ENCODE measurements at places on chromosomes 7 and 10.

DNA sequence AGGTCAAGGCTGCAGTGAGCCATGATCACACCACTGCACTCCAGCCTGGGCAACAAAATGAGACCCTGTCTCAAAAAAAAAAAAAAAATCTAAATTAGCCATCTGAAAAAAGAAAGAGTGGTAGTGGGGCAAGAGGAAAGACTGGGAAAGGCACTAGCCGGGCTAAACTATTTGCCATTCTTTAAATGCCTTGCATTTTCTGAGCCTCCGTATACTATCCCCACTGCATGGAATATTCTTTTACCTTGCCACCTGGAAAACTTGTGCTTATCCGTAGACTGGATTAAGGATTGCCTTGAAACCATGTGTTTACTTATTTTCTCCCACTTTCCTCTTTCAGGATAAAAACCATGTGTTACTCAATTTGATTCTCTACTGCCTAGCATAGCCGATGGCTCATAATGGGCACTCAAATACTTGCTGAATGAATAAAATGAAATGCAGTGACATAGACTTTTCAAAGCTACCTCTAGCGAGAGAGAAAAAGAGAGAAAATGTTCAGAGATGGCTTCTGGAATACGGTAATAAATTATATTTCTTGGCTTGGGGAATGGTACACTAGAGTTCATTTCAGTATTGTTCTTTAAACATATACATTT lies 30.6 kb downstream of the HYCC1 start:
- peak; percentile 25 for DNase-seq

DNA sequence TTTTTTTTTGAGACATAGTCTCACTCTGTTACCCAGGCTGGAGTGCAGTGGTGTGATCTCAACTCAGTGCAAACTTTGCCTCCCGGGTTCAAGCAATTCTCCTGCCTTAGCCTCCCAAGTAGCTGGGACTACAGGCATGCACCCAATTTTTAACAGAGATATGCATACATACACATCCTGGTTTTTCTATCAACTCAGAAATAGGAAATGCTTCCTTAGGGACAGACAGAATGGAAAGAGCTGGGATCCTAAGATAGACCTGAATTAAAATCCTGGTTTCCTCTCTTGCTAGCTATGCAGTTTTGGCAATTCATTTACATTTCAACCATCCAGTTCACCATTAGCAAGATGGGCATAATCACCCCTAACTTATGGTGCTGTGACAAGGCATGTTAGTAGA lies 347.5 kb downstream of the GPAM start:
- no peak for DNase-seq

DNA sequence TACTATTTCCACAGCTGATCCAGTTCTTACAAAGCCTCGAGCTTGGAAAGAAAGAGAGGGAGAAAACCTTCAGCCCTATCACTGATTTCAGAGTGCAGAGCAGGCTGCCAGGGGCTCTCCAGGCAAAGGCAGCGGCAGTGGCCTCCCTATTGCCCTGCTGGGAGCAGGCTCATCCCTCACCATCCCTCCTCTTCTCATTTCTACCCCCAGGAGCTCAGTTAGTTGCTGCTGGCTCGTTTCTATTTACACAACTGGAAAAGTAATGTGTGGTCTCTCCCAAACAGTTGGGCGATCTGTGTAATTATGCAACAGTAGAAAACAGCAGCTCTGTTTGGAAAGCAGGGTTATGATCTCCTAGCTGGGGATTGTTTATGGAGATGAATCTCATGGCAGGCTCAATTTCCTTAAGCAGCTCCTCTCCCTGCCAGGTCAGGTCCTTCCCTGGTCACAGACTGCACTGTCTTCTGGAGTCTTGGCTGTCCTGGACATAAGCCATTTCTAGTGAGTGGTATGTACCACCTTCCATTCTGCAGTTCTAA lies 28.7 kb upstream of the TNS3 start:
- DNase-seq = peak; percentile 77

DNA sequence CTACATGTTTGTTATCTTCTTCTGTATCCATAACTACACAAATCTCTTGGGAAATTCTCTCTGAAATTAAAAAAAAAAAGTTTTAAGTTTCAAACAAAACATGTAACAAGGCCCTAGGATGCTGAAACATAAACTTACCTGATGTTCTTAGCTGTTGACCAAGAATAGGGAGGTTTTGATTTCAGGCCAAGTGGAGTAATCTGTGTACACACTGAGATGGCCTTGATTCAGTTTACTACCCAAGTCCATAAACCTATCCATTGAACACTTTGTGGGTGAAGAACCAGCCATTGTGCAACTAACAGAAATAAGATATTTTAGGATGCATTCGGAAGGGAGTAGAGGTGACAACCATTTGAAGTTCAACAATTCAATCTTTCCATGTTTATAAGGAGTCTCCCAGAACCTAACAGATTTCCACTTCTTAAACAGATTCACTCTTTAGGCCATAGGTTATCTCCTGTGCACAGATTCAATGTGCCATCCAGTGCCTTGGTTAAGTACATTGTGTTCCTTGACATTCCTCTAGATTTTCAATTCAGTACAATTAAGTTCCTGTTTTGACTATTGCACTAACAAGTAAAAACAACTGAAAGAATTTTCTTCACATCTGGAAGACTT lies 143.1 kb downstream of the CRPPA start:
- DNase-seq = no peak

DNA sequence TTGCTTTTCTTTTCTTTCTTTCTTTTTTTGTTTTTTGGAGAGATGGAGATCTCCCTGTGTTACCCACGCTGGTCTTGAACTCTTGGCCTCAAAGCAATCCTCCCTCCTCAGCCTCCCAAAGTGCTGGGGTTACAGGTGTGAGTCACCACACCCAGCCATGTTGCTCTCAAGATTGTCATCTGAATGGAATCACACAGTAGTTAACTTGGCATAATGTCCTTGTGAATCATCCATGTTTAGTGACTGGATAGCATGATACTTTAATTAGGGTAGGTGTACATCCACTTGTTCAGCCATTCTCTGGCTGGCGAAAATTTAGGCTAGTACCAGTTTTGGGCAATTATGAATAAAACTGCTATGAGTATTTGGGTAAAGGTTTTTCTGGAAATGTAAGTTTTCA lies 15.4 kb upstream of the GRB10 start:
- DNase-seq = no peak

DNA sequence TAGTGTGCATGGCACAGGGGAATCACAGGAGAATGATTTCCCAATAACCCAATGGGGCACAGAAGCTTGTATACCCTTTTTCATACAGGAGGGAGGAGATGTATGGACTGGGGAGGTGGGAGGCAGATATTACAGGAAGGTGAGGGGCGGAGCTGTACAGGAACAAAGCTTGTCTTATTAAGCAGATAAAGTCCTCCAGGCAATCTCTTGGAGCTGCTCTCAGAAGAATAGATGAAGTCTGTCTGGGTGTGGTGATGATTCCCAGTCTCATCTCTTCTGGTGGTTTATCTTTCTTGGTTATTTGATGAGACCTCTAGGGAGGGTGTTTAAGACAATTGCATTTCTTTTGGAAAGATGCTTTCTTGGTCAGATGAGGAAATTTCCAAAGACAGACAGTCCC lies 25.1 kb upstream of the CPA5 start:
- DNase-seq = no peak

GRCh38 chr7:25638590-25639244 lies 410.4 kb upstream of the NPVF start:
- DNase-seq = no peak

DNA sequence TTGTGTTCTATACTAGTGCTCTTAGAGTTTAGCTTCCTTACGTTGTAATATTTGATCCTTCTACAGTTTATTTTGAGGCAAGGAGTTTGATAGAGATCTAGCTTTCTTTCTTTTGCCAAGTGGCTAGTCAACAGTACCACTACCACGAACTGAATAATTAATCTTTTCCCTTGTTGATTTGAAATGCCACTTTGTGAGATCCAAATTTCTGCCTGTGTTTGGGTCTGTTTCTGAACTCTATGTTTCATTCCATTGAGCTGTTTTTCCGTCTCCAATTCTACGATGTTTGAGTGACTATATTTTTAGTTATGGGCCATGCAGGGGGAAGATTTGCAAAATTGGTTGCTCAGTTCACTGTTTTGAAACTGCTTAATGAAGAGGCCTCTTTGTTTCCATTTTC lies 134.7 kb downstream of the KIAA1217 start:
- peak; percentile 28 for DNase-seq

GRCh38 chr7:140213684-140214074 lies 36.9 kb upstream of the KDM7A start:
- no peak for DNase-seq

DNA sequence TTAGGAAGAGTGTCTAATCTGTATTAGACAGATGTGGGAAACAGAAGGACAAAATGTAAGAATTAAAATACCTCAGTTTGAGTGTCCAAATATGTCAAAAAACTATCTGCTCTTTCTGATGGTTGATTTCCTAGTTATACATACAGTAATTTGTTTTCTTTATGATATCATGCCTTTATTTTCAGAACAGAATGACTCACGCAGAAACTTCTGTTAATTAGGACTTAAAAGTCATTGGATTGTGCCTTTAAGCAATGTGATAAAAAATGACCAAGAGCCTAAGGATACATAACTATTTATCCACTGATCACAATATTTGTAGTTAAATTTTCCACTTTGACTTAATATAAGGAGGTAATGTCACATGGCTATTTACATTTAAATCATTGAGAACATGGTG lies 206.7 kb upstream of the PTPRZ1 start:
- no peak for DNase-seq

GRCh38 chr10:131944412-131944811 lies 37.3 kb downstream of the BNIP3 start:
- DNase-seq = no peak

DNA sequence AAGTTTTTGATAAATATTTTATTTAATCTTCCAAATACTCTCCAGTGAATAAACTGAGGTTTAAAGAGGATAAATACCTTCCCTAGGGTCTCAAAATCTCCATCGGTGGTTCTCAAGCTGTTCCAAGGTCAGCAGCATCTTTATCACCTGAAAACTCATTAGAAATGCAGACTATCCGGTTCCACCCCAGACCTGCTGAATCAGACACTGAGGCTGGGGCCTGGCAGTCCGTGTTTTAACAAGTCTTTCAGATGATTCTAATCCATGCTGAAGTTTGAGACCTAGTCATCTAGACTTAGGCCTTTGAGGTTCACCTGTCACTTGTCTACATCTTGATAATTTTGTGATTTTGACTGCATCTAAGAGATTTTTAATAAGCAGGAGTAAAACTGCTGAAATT lies 37.5 kb downstream of the PLEKHA8 start:
- no peak for DNase-seq

DNA sequence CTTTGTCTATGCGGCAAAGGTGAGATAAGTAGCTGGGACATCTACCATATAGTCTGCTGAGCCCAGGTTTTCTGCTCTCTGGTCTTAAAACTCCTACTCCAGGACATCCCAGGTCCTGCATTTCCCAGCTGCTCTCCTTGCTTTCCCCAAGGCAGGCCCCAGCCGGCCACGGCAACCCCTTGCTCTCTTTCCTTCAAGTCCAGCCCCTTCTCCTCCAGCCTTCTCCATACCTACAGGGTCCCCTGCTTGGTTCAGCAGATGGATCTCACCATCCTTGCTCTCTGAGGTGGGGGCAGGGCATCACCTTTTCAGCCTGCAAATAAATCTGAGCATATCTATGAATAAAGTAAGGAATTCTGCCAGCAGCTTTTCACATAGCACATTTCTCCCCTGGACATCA lies 8.7 kb downstream of the GIMAP5 start:
- DNase-seq = no peak

DNA sequence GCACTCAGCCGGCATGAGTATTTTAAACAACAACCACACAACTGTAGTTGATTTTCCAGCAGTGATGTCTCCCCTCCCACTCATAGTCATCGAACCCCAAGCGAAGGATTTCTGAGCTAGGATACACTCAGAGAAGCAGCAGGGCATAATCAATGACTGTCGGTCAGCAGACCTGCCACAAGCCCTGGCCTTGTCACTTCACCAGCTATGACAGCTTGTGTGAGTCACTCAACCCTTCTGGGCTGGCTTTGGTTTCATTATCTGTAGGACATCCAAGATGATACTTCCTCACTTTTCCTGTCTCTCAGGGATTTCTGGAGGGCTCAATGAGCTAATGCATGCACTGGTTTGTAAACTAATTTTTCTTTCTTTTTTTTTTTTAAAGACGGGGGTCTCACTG lies 22.0 kb upstream of the UBE3C start:
- no peak for DNase-seq

- no peak for DNase-seq
Measured at GRCh38 chr7:145378197-145378596, 542.3 kb upstream of the TPK1 start.

- DNase-seq = no peak
Measured at GRCh38 chr7:41445946-41446345, 256.9 kb downstream of the INHBA start.

GRCh38 chr7:45163692-45164052 lies 6.1 kb downstream of the RAMP3 start:
- no peak for DNase-seq

GRCh38 chr10:117552156-117552631 lies 9.6 kb downstream of the EMX2 start:
- peak; percentile 33 for DNase-seq

DNA sequence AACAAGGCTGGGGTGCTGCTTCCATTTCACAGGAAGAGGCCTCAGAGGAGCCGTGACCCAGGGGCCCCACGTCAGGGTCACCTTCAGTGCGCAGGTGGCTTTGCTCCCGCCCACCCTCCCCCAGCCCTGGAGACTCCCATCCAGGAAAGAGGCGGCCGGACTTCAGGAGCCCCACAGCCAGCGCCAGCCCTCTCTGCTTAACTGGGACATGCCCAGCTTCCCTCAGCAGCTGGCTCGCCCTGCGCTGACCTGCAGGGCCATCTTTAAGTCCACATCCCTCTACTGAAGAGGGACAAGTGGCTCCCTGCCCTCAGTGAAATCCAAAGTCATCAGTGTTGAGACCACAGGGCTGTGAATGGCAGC lies 141.9 kb upstream of the PPP2R2D start:
- DNase-seq = no peak

DNA sequence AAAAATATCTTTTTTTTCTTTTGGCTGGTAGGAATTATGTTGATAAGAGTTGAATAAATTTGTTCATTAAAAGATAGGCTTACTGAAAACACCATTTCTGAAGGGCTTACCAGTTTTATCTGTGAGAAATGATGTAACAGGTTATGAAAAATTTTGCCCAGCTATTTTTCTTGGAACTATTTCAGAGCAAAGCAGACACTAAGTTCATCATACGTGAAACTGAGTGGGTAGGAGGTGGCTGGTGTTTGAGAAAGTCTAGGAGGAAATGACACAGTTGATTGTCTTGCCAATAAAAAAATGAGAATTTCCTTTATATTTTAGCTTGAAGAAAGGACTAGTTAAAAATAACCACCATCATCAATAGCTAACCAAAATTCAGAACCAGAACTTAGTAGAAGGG lies 6.2 kb upstream of the MRC1 start:
- peak; percentile 18 for DNase-seq

GRCh38 chr10:94036766-94037033 lies 43.0 kb downstream of the PLCE1 start:
- no peak for DNase-seq

DNA sequence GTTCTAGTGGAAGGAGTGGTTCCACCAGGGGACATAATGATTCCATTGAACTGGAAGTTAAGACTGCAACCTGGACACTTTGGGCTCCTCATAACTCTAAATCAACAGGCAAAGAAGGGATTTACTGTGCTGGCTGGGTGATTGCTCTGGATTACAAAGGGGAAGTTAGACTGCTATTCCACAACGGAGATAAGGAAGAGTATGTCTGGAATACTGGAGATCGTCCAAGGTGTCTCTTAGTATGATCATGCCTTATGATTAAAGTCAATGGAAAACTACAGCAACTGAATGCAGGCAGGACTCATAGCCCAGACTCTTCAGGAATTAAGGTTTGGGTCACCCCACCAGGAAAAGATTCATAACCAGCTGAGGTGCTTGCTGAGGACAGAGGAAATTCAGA lies 310.6 kb upstream of the MGMT start:
- no peak for DNase-seq

- no peak for DNase-seq
Measured at GRCh38 chr7:88669913-88670312, 89.6 kb upstream of the ZNF804B start.

Data from fibroblast of skin of abdomen (primary cell).